ENCODE measurements at places on chromosomes 11 and 22.

- no peak for DNase-seq
These were observed 179.2 kb upstream of the MTMR2 start for GRCh38 chr11:96103102-96103501.

DNA sequence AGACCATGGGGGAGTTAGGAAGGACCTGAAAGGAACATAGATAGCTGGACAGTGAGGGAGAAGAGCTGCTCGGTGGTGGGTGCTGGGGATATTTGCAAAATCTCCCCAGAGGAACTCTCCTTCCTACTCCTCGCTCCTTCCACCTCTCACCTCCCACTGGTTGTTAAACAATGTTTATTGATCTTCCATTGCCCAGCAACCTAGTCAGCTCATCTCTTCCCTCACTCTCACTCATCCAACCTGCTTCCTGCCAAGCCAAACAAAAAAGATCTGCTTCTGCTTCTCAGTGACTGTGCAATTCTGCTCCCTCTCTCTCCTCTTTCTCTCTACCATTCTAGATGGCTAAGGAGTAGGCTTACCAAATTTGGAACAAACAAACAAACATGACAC is 115.0 kb downstream of the SLC1A2 start:
- no peak for DNase-seq

DNA sequence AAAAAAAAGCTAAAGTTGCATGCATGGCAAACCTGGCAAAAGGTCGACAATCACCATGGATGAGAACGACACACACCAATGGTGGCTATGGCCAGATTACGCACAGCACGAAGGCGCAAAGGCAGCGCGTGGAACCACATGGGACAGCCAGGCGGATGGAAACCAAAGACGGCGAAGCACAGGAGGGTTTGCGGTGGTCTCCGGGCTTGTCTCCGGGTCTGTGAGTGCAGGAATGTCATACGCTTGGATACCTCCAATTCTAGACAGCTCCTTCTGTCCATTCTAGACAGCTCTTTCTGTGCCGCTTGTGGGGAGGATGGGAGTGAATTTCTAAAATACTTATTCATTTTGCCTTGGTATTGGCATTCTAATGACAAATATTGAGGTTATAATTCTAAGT is 685.4 kb downstream of the BRD1 start:
- no peak for DNase-seq

- DNase-seq, result no peak
These were observed 96.9 kb downstream of the PDE2A start for GRCh38 chr11:72577271-72577721.

- DNase-seq, result no peak
These were observed 424.2 kb downstream of the LARGE1 start for GRCh38 chr22:33496112-33496511.

DNA sequence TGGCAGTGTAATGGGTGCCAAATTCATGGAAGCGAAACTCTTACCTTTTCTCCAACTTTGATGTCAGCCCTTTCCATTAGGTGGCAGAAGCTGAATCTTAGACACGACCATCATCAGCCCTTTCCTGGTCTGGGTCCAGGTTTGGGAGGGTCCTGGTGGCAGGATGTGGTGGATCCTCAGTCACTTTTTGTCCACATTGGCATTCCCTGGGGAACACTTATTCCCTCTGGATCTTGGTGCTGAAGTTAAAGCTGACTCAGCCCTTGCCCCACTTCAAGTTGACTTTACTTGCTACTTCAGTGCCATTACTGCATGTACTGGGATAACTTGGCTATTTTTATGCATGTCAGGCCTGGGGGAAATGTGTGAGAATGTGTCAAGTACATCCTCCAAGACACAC is 16.6 kb upstream of the NTM start:
- DNase-seq, result no peak

GRCh38 chr11:104968856-104969776 is 742 bp upstream of the CASP4 start:
- no peak for DNase-seq

- no peak for DNase-seq
These were observed 91.2 kb downstream of the PIWIL4 start for GRCh38 chr11:94658386-94658785.

- DNase-seq, result no peak
These were observed 1.9 kb upstream of the DBX1 start for GRCh38 chr11:20161923-20162744.

- no peak for DNase-seq
These were observed 69.1 kb downstream of the CTTN start for GRCh38 chr11:70467201-70468085.

- DNase-seq, result no peak
These were observed 4.3 kb downstream of the ASRGL1 start for GRCh38 chr11:62341588-62341987.

DNA sequence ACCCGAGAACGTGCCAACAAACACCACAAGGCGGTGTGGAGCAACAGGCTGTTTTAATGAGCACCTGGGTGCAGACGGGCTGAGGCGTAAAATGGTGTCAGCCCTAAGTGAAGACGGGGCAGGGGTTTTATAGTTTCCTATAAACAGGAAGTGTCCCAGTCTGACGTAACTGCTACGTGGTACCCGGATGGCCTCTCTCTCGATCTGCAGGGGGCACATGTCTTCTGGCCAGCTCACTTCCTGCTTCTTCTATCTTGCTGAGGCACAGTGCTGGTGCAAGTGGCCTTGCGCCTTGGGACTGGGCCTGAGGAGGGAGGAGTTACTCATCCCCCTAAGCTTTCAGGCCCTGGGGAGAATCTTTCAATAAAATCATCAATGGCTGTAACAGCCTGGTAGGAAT is 20.9 kb downstream of the OOSP3 start:
- no peak for DNase-seq

- DNase-seq, result no peak
These were observed 7.0 kb downstream of the TNNI2 start for GRCh38 chr11:1845561-1846452.

DNA sequence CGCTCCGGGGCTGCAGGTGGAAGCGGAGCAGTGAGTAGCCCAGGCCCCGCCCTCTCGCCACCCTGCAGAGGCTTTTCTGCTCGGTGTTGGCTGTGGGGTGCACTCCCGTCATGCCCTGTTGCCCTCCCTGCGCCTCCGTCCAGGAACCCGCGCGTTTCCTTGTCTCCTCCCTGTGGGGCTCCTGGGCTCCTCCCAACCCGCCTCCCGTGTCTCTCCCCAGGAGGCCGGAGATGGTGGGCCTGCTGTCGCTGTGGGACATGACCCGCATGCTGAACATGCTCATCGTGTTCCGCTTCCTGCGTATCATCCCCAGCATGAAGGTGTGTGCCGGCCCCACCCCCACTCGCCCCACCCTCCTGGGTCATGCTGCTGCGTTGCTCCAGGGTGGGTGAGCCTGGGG is 32.4 kb downstream of the TPCN2 start:
- DNase-seq, result no peak

DNA sequence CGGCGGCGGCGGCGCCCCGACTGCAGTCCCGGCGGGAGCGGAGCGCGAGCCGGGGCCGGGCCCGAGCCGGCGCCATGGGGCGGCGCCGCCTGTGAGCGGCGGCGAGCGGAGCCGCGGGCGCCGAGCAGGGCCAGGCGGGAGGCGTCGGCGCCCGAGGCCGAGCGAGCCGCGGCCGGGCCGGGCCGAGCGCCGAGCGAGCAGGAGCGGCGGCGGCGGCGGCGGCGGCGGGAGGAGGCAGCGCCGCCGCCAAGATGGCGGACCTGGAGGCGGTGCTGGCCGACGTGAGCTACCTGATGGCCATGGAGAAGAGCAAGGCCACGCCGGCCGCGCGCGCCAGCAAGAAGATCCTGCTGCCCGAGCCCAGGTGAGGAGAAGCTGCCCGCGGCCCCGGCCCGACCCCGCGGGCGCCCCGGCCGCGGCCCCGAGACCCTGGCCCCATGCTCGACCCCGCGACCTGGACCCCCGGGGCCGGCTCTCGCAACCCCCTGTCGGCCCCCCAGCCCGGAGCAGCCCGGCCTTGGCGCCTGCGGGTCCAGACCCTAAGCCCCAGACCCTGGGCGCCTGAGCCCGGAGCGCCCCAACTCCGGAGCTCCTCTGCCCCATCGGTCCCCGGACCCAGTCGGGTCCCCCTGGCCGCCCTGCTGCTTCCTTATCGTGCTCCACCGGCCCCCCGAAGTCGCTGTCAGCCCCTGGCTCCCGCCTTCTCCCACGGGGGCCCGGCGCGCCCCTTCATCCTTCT is at the start of gene GRK2:
TSS of gene GRK2 (plus strand) at position 25 of the 739 bp plus-strand sequence. CDS start at position 252, 227 bp downstream.
- no peak for DNase-seq

- DNase-seq, result no peak
These were observed 29.0 kb downstream of the ARVCF start for GRCh38 chr22:19987394-19988306.

DNA sequence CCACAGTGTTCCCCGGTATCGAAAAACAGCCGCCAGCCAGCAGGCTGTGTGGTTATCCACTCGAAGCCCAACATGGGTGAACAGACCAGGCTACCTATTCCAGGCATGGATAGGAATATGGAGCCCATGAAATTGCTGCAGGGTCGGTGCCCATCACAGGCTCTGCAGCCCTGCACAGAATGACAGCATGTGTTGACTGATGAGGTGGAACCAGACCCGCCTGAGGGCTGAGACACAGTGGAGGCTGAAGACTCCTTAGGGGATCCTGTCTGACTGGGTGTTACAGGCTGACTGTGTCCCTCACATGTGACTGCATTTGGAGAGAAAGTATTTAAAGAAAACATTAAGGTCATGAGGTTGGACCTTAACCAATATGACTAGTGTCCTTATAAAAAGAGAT is 6.2 kb upstream of the YPEL1 start:
- no peak for DNase-seq
